ENCODE measurements at places on chromosomes 3 and 15. TPM values are rescaled to one million over a fixed set of nuclear protein-coding genes. Genes with fewer than 3 reads are reported as not detected.

The RTP1 gene
- total RNA-seq = not detected

The ALDH1A2 gene
- not detected for total RNA-seq

The CELSR3 gene
- 1.0 TPM for total RNA-seq

The ARHGEF3 gene
- 9.5 TPM for total RNA-seq

The RBP2 gene
- not detected for total RNA-seq

The DISP2 gene
- total RNA-seq = 0.94 TPM

The CPNE9 gene
- total RNA-seq = not detected

The LRRC58 gene
- total RNA-seq = 21.5 TPM

The CFAP161 gene
- not detected for total RNA-seq

The ASB14 gene
- total RNA-seq = not detected

The FAM131A gene
- total RNA-seq = 30.1 TPM

The GOLGA8T gene
- total RNA-seq = not detected

The PLS1 gene
- total RNA-seq = 9.1 TPM

The MYO5C gene
- 0.46 TPM for total RNA-seq

The CFAP100 gene
- not detected for total RNA-seq

The GP9 gene
- not detected for total RNA-seq

The TNFAIP8L3 gene
- total RNA-seq = 1.1 TPM

The IL17RD gene
- total RNA-seq = 1.1 TPM

Data from hair follicular keratinocyte (primary cell).